ENCODE measurements at places on chromosomes 13 and 19.

DNA sequence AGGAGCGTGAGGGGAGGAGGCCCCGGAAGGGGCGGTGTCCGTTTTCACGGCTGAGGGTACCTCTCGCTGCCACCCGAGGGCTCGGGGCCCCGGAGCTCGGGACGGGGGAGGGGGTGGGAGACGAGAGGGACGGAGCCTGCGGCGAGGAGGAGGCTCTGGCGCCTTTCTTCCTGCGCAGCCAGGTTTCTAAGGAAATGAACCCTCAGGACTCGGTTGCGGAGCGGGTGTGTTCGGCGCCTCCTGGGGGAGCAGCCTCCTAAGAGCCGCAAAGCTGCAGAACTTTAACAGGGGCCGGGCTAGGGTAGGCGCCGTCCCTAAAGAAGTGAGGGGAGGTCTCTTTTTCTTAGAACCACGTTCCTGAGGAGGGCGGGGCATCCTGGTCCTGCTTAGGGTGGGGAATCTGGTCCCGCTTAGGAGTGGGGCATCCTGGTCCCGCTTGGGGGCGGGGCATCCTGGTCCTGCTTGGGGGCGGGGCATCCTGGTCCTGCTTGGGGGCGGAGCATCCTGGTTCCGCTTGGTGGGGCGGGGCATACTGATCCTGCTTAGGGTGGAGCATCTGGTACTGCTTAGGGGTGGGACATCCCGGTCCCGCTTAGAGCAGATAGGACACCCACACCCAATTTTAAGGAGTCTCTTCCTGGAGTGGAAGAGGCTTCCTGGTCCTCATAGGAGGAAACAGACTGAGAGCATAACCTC, 6.2 kb downstream of the SYT5 start:
- peak; percentile 23 for DNase-seq

DNA sequence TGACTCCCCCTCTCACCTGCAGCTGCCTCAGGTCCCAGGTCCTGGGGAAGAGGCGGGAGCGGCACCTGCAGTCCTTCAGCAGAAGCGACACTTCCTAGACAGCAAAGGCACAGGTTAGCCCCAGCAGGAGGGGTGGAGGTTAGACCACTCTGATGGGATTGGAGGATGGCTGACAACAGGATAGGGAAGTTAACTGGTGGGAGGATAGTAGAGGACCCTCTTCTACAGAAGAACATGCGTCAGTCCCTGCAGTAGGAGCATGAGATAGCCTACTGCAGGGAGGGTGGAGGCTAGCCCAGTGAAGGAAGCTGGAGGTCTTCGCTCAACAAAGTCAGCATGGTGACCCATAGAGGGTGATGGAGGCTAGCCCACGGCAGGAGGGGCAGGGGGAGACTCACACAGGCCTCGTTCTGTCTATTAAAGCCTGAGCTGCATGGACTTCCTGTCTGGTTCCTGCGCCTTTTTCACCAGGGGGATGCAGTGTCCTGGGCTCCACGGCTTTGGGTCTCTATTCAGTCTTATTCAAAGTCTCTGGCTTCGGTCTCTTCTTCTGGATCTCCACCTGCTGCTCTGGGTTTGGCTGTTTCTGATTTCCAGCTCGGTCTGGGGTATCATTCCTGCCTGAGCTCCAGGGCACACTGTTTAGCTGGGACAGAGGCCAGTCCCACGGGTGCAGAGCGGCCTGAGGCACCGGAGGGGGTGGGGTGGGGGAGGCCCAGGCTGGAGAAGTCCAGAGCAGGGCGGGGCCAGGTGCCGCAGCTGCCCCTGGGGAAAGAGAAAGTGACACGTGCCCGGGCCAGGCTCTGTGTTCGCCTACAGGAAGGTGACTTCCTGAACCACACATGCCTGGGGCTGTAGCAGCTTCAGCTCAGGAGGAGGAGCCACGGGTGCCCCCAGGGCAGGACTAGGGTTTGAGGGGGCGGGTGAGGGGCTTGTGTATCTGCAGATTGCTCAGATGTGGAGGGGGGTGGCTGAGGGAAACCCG, 7.3 kb downstream of the IFNL3 start:
- DNase-seq: peak; percentile 60

DNA sequence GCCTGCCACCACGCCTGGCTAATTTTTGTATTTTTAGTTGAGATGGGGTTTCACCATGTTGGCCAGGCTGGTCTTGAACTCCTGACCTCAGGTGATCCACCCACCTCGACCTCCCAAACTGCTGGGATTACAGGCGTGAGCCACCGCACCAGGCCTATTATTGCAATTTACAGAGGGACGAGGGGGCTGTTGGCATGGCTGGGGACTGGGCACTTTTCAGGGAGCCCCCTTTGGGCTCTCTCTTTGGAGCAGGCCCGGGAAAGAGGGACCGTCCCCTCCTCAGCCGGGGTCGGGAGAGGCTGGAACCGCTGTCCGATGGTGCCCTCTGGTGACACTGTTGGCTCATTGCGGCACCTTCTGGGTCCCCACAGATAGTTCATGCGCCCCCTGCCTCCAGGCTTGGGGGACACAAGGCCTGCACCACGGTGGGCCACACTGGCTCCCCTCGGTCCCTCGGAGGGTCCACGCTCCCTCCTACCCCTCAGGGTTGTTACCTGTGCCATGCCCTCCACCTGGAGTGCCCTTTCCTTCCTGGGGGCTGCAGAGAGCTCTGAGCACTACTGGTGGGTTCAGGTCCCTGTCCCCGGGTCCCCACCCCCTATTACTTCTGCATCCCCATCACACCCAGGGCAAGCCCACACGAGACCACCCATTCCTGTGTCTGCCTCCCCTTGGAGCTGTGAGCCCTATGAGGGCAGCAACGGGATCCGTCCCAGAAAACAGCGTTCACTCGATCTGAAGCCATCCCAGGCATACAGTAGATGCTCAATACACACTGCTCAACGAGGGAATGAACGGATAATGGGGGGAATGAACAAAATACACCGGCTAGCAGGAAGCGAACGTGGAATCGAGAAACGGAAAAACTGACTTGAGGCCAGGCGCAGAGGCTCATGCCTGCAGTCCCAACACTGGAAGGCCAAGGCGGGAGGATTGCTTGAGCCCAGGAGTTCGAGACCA, 12.5 kb downstream of the FEM1A start:
- no peak for DNase-seq

GRCh38 chr13:60138674-60139073, 25.1 kb downstream of the DIAPH3 start:
- no peak for DNase-seq

DNA sequence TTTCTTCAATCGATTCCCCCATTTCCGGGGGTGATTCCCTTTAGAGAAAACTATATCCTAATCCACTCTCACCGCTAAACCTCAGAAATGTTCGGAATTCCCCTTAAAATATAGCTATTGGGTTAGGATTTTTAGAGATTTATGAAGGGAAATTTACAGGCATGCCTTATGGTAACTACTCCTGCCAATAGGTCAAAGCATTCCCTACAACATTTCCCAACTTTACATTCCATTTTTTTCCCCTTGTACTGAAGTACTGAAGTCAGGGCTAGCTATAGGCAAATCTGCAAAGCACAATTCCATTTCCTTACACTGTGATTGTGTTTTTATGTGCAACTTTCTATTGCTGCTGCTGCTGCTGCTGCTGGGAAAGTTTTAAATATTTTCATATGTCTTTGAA, 2.1 kb downstream of the EDNRB start:
- DNase-seq: no peak

- no peak for DNase-seq
Measured at GRCh38 chr19:54739587-54740497, 1.5 kb downstream of the KIR2DL3 start.

GRCh38 chr13:23380534-23380933, 53.0 kb downstream of the SACS start:
- DNase-seq: no peak

DNA sequence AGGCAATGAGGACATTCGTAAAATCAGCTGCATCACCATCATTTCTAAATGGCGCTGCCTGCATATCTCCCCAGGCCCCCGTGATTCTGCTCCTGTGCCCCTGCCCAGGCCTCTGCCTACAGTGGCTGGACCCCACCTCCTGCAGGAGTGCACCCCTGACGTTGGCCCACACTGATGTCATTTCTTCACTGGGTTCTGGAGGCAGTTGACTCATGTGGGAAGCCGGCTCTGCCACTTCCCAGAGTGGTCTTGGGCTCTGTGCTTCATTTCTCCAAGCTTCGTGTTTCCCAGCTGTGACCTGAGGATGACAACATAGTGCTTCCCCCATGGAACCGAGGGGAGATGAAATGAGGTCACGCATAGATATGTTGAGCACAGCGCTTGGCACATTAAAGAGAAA, 19.9 kb downstream of the CCNE1 start:
- DNase-seq: no peak

GRCh38 chr13:109336730-109337129, 449.7 kb downstream of the IRS2 start:
- DNase-seq: no peak

GRCh38 chr19:49779731-49780555, 13.1 kb downstream of the AP2A1 start:
- DNase-seq: no peak

Measured in mucosa of gallbladder (tissue), 1 donor.